ENCODE measurements at places on chromosomes 3 and 15.

GRCh38 chr15:49042165-49042564 lies 4.1 kb downstream of the SECISBP2L start:
- no peak for DNase-seq

DNA sequence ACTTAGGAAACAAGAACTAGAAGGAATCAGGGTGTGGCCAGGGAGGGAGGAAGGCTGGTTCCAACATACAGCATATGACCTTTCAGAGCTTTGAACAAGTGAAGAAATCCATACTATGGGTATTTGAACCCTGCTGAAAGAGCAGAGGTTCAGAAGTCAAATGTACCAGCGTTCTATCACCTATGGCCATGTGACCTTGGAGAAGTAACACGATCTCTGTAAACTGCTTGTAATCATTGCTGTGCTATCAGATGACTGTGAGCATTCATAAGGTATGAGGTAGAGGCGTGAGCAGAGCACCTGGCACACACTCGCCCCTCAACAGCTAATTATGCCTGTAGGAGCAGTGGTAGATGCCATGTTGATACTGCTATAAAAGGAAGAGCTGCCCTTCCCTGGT lies 55.2 kb downstream of the KLHL6 start:
- DNase-seq, result no peak

DNA sequence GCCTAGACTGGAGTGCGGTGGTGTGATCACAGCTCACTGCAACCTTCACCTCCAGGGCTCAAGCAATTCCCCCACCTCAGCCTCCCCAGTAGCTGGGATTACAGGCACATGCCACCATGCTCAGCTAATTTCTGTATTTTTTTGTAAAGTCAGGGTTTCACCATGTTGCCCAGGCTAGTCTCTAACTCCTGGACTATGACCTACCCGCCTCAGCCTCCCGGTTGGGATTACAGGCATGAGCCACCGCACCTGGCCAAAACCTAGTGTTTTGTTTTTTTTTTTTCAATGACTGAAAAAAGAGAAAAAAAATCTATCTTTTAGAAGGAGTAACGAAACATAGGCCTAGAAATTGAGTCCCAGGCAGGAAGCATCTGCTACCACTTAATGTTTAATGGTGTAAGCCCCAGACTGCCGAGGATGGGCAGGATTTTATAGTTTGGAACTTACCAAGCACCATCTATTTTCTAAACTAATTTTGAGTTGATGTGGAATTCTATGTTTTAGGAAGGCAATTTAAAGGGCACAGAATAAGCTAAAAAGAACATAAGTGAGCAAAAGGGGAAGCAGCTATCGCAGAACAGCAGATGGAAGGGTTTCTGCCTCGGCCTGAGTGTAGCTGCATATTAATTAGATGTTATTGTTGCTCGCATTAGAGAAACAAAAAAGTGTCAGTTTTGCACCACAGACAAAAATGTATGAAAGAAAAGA lies 24.2 kb upstream of the CA12 start:
- DNase-seq, result no peak

GRCh38 chr3:128404276-128405068 lies 62.2 kb downstream of the DNAJB8 start:
- no peak for DNase-seq

- DNase-seq, result no peak
Observed at GRCh38 chr15:33526532-33526931, 215.8 kb downstream of the RYR3 start.

GRCh38 chr3:18672561-18672960 lies 247.4 kb upstream of the SATB1 start:
- no peak for DNase-seq

DNA sequence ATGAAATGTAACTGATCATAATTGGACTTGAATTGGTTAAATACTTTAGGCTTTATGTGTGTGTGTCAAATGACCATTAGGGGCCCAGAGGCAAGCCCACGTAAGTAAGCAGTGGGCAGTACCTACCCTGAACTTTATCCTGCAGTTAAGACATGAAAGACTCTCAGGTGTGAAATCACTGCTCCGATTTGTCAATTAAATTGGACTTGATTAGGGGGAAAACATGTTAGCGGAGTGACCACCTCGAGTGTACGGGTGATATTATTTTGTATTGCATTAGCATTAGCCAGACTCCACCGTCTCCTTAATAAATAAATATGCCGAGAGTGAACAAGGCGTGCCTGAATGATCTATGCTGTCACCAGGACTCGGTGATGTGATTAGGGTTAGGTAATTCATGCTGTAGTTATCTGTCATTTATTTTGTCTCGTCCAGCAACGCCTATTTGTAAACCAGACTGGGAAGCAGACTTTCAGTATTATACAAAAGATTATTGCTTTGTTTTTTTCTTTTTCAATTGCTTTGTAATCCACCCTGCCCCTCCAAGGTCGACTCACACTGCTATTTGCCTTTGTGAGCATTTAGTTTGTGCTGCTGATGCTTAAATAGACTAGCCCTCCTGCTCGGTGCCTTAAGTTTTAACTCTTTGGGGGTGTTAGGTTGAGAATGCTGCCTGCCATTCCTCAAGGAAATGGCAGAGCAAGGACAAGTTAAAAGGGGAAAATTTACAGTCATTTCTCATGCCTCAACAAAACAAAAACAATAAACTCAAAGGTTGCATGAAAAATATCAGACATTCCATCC lies 1.8 kb downstream of the RBMS3 start:
- DNase-seq, result no peak

GRCh38 chr3:144583871-144584270 lies 612.2 kb downstream of the DIPK2A start:
- no peak for DNase-seq

DNA sequence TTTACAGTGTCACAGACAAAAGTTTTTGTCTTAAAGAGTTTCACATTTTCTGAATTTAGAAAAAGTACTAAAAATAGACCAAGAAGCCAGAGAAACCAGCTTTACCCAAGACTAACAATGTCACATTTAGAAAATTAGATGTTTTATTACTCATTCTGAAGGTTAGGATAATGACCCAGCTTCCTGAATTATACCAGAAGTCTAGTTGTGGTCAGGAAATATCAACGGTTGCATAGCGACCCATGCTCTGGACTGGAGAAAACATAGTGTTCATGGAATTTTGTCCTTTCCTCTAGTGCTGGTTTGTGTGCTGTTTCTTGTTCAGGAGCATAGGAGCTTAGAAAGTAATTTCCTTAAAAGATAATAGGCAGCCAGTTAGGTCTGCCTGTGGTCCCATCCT lies 59.0 kb downstream of the DPPA2 start:
- no peak for DNase-seq

DNA sequence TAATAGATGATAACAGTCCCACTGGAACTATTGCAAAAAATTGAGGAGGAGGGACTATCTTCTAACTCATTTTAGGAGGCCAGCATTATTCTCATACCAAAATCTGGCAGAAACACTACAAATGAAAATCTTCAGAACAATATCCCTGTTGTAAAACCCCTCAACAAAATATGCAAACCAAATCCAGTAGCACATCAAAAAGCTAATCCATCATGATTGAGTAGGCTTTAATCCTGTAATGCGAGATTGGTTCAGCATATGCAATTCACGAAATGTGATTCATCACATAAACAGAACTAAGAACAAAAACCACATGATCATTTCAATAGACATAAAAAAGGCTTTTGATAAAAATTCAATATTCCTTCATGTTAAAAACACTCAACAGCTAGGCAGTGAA lies 23.9 kb upstream of the PLSCR2 start:
- no peak for DNase-seq

DNA sequence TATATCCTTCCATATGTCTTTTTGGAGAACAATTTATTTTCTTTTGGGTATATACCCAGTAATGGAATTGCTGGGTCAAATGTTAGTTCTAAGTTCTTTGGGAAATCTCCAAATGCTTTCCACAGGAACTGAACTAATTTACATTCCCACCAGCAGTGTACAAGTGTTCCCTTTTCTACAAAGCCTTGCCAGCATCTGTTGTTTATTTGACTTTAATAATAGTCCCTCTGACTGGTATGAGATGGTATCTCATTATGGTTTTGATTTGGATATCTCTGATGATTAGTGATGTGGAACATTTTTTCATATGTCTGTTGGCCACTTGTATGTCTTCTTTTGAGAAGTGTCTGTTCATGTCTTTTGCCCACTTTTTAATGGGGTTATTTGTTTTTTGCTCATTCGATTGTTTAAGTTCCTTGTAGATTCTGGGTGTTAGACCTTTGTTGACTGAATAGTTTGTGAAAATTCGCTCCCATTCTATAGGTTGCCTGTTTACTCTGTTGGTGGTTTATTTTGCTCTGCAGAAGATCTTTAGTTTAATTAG lies 48.4 kb downstream of the TMEM45A start:
- no peak for DNase-seq

DNA sequence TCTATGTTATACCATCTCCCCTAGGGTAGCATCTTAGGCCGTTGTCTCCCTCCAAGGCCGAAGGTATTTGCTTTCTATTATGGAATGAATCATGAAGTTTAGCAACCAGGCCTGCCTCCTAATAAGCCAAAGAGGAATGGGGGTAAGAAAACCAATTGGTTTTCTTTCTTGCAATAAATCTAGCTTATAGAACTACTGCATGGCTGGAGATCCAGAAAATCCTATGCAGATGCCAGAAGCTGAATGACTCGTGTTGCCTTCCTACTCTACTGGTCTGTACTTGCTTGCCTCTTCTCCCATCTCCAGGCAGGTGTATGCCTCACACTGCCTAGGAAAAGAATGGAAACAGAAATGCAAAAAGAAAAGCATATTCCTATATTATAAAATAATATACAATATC lies 31.1 kb upstream of the IL16 start:
- DNase-seq, result no peak

DNA sequence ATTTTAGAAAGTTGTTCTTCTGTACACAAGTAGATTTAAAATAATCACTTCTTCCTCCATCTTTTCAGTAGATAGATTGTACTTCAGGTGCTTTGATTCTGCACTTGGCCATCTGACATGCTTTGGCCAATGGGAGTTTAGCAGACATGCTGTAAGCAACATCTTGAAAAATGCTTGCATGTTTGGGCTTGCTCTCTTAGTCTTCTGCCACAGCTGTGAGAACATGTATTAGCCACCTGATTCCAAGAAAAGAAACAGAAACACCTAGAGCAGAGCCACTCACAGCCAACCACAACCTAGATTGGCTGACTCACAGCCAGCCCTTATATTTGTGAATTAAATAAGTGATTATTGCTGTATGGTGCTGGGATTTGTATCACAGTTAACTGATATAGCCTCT lies 70.2 kb upstream of the GADL1 start:
- DNase-seq, result peak; percentile 7

DNA sequence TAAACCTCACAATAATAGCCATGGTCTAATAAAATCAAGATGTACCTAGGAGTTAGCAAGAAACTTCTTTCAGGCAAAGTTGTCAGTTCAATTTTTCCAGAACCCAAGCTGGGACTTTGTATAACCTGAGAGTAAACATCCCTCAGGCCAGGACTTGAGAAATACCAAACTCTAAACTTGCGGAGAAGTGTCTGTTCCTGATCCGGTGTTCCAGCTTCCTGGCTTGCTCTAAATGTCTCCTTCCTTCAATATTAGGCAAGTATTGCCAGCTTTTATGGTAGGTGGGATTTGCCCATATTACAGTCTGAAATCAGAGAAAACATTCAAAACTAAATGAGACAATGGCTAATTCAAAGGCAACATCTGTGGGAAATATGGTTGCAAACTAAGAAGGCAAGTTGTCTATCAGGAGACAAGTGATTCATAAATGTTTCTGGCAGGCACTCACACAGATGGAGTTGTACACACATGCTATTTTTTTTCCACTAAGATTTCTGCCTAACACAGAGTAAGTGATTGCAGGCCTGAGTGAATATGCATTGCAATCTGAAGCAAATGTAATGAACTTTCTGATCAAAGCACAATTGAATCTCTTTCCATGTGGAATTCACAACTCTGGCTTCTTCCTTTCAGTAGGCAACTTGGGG lies 88.3 kb upstream of the COL8A1 start:
- no peak for DNase-seq

DNA sequence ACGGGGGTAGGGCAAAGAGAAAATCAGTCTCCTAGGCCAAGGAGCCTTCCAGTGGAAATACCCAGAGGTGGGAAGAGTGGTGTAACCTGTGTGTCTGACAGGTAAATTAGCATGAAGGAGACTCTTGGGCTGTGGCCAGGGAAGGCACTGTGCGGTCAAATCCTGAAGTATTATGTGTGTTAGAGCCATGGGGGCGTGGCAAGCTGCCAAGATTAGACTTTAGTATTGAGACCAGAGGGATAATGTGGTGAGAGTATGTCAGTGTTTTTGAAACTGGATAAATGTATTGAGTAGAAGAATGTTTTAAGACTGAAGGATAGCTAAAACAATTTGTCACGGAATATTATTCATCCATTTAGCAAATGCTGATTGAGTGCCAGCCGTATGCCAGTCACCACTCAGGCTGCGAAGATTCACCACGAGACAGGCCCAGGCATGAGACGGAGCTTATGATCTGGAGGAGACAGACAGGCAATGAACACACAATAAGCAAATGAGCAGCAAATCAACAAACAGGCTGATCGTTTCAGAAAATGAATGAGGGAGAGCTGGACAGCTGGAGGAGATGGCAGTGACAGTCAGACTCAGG lies 445.9 kb downstream of the MCTP2 start:
- no peak for DNase-seq

DNA sequence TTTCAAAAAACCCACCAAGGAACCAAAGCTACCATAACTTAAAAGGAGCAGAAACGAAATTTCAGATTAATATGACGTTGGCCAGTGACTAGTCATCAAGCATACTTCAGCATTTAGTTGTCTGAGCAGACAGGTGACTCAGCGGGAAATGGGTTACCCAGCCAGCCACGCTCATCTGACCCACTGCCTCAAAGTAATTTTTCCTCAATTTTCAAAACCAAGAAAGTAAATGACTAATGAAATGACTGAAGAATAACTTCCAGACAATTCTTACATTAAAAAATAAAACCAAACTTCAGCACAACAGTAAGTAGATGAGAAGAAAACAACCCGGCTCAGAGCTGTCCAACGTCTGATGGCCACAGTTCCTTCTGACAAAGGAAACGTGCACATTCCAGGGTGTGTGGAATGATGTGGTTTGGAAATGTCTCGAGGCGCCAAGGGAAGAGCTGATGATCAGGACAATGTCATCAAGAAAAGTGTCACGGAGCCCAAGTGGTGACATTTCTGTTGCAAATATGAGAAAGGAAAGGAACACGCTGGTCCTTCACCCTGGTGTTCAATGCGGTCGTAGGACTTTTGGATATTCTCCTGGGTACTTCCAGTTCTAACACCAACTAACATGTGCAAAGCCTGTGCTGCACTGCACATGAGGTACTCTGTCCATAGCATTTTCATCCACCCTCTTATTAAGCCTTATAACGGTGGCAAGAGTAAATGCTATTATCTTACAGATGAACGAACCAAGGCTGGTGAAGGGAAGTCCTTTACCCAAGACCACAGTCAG lies 79.1 kb downstream of the FOXP1 start:
- DNase-seq, result peak; percentile 62

GRCh38 chr15:39414201-39414600 lies 166.7 kb upstream of the THBS1 start:
- DNase-seq, result no peak

Measured in activated naive CD4-positive, alpha-beta T cell treated with Interleukin-2 at 50 U/mL for 16 hours (primary cell).